ENCODE measurements at places on chromosomes 3 and 15.

DNA sequence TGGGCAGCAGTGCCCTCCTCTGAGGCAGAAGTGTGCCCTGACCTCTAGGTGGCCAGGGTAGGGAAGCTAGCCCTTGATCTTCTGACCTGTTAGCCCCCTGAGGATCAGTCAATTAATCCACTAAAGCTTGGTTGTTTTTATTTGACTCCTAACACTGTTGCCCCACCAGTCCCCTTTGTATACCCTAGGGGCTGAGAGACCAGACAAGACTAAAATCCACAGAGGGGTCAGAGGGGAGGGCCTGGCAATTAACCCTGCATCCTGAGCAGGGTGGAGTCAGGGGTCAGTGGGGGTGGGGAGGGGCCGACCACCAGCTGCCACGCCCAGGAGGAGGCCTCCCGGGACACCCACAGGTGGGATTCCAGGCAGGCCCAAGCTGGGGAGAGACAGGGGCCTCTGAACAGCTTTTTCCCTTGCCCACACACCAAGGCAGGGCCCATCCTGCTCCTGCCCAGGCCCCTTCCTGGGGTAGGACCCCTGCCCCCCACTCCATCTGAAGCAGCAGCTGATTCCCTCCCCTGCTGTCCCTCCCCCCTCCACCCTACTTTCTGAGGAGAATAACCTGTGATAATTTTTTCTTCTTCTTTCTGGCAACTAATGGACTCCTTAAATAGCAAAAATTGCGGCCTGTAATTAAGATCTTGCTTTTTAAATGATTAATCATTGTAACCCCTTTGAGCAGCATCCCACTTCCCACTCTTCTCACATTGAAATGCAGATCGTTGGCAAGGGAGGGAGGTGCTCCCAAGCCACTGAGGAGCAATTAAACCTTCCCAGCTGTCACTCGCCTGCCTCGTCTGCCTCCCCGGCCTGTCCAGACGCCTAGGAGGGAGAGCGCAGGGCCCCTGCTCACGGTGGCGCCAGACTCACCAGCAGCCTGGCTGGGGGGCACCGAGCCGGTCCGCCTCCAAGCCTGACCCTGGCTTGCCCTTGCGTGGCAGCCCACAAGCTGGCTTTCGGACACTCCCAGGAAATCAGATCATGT lies 51.9 kb downstream of the RHCG start:
- no peak for DNase-seq

GRCh38 chr3:148023994-148024393 lies 614.8 kb downstream of the ZIC1 start:
- no peak for DNase-seq

DNA sequence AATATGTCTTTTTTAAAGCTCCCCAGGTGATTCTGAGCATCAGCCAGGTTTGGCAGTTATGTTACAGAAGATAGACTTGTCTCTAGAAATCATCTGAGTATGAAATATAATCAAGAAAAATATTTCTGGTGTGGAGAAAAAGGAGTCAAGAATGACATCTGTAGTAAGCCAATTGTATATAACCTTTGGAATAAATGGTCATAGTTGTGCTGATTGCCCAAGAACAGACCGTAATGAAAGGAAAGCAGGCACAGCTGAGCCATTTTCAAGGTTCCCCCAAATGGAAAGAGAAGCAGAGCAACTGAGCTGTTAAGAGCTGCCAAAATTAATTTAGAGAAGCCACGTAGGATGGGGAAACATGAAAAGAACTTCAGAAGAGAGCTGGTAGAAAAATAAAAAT lies 26.6 kb downstream of the GOLM2 start:
- no peak for DNase-seq

- DNase-seq, result peak; percentile 1
These were observed 357.7 kb downstream of the OTOL1 start for GRCh38 chr3:161854232-161854771.

GRCh38 chr3:16907243-16907642 lies 22.5 kb downstream of the PLCL2 start:
- DNase-seq, result no peak

GRCh38 chr3:62293051-62293780 lies 80.1 kb downstream of the FEZF2 start:
- DNase-seq, result no peak

- DNase-seq, result no peak
These were observed 105.9 kb downstream of the DNAJB8 start for GRCh38 chr3:128360705-128361271.

DNA sequence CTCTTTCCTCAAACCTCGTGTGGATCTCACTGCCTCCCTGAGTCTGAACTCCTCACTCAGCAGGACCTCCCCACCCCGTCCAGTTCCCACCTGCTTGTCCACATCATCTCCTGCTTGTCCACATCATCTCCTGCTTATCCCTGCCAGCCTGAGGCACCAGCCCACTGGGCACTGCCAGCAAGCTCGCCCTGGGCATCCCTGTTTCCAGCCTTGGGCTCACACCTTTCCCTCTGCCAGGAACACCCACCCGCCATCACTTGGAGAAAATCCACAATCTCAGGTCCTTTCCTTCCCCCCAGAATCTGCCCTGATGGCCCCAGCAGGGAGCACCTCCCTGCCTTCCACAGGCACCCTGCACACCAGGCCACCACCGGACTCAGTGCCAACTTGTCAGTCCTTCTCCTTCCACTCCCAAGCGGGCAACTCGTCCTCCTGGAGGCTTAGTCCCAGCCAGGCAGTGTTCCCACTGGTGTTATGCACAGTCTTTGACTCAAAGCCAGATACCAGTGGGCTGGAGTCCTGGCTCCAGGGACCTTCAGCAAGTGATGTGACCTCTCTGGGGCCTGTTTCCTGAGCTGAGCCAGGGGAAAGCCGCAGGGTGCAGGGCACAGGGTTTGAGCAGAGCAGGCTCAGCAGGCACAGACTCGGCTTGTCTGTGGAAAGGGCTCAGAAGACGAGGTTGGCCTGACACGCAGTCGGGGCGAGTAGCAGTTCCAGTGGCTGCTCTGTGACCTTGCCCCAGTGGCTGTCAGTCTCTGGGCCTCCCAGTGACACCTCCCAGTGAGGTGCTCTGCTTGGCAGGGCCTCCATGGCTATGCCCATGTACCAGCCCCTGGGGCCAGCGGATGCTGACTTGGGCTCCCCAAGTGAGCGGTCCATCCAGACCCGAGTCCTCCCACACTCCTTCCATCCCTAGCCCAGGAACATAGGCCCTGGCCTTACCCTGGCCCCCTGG lies 9.5 kb upstream of the MESP2 start:
- DNase-seq, result no peak

DNA sequence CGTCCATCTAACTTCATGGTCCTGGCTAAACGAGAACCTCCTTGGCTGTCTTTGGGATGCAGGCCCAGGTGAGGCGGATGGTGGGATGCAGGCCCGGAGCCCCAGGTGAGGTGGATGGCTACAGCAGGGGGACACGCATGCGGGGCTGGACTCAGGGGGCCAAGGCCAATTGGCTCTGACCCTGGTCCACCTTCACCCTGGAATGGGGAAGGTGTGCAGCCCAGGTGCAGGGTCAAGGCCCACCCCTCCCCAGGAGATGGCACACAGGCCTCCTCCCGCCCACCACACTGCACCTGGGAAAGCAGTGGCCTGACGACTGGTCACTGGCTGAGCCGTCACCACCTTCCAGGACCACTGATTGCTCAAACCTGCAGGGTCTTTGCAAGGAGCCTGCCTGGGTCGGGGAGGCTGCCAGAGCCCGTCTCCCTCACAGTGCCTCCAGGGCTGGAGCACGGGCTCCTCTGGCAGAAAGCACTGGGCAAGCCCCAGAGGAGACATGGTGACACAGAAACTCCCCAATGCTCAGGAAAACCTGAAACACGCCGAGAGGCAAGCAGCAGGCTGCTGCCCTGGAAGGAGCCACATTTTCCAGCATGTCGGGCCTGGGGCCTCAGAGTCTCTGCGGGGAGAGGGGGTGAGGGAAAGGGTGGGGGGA lies 159.6 kb downstream of the LRRK1 start:
- no peak for DNase-seq

- no peak for DNase-seq
These were observed 58.6 kb downstream of the AGTR1 start for GRCh38 chr3:148756311-148756710.

GRCh38 chr15:35937380-35937779 lies 391.4 kb upstream of the DPH6 start:
- DNase-seq, result no peak
